Activated T-helper 1 cell treated with anti-CD3 and anti-CD28 coated beads, Interleukin-2, amount 50 U/mL, for 16 hours (primary cell): ENCODE measurements at places on chromosomes 7 and 10.

DNA sequence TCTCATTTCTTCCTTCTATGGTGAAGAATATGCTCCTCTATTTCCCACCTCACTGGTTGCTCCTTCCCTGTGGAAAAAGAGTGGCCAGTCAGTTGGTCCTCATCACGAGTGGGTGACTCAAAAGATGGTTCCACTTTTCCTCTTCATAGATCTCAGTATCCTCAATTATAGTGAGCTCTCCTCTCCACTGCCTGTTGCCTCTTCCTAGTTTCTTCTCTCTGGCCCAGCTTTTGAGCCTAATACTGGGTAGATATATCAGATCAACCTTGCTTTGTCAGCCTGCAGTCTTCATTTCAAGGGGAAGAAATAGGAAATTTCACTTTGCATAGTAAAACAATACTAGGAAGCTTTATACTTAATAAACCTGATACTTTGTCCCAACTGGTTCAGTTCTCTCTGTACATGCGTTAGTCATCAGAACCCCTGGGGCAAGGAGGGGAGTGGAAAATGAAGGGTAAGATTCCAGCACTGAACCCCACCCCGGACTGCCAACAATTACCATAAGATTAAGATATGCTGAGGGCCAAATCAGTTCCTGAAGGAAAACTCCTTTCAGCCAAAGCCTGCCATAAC, 15.5 kb upstream of the WNT16 start:
- no peak for DNase-seq

GRCh38 chr7:92657391-92657790, 67.2 kb upstream of the FAM133B start:
- no peak for DNase-seq

DNA sequence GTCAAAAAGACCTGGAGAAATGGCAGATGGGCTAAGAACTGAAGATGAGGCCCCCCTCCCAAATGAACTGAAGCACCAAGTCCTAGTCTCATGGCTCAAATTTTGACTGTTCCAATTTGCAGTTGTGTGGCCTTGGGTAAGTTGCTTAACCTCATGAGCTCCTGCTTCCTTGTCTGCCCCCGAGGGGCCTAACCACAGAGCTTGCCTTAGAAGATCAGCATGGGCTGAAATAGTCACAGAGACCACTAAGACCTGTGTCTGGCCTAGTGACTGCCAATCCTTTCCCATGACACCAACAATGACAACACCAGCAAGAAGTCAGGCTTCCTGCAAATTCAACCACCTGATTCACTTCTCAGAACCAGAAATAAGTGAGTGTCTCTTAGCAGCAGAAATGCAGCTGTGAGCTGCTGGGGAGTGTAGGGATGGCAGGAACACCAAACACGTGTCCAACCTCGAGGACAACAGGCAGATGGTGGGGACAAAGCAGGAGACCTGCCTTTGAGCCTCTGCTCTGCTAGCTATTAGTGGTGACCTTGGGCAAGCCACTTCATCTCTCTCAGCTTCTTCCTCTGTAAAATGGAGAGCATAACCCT, 23.7 kb downstream of the CRHR2 start:
- no peak for DNase-seq

DNA sequence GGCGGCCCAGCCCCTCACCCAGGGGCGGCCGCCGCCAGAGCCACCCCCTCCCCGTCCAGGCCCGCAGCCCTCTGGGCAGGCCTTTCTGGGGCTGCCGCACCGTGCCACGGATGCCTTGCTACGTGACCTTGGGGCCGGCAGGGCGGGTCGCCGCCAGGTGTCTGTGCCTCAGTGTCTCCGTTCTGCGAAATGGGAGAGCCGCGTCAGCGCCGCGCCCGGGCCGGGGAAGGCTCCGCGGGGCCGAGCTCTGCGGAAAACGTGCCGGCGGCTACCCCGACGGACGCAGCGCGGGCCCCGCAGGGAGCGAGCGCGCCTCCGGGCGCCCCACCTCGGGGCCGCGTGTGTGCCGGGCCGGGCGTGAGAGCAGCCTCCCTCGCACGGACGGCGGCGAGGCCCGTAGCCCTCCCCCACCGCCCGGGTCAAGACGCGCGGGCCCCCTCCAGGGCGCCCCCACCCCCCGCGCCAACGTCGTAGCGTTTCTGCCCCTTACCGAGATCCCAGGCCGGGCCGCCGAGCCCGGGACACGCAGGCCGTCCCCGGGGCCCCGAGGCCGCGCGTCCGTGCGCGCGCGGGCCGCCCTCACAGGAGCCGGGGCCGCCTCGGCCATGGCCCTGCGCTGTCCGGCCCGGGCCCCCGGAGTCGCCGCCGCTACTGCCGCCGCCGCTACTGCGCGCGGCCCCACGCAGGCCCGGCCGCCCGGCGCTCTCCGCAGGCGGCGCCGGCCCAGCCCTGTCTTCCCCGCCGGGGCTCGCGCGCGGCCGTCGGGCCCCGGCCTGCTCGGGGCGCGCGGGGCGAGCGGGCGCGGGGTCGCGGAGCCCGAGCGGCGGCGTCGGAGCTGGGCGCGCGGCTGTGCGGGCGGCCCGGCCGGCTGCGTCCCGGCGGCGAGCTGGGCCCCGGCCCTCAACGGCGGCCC, 1.1 kb downstream of the ZNF777 start:
- DNase-seq: no peak

DNA sequence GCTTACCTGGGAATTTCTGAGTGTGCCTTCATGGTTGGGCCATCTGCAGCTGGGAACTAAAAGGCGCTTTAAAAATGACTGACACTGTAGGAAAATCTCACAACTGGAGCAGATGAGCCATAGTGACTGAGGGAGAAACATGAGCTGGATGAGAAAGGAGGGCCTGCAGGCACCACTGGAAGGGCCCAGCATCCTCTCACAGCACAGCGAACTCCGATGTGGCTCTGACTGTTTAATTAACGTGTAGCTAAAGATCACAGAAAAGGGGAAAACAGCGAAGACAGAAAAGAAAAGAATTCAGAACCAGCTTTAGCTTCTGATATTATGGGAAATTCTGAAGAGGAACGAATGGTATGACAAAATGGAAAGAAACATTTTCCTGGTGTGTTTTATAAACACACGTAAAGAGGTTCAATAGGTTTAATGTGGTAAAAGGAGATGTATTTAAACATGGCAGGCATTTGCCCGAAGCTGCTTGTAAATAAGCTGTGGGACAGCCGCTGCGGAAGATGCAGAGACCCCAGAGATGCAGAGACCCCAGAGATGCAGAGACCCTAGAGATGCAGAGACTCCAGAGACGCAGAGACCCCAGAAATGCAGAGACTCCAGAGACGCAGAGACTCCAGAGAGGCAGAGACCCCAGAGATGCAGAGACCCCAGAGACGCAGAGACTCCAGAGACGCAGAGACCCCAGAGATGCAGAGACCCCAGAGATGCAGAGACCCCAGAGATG, 534.3 kb downstream of the PTPRN2 start:
- no peak for DNase-seq
